ENCODE measurements at places on chromosomes 1 and 21.

DNA sequence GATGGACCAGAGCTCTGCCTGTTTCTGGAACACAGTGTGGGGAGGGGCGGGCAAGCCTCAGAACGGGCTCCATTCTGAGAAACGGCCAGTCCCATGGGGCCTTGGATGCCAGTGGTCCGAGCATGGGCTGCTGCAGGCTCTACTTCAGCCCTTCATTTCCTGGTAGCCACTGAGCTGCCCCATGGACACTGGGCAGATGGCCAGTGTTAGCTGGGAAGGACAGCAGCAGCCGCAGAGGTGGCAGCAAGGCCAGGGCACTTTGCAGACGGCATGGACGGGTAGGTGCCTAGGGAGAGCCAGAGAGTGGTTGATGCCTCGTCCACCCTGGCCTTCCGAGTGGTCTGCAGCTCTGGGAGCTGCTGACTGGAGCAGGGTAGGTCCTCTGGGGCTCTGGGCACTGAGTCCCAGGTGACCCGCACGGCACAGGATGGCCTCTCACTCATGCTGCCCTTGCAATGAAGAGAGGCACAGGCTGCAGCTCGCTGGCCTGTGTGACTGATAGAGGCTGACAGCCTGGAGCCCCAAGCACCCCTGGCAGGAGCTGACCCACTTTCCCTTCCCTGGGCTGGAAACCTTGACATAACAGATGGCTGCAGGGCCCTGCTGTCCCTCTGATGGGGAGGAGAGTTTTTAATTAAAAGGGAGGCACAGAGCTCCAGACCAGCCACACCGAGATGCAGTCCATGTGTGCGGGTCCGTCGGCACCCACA is 87.7 kb upstream of the COL6A1 start:
- DNase-seq, result no peak

DNA sequence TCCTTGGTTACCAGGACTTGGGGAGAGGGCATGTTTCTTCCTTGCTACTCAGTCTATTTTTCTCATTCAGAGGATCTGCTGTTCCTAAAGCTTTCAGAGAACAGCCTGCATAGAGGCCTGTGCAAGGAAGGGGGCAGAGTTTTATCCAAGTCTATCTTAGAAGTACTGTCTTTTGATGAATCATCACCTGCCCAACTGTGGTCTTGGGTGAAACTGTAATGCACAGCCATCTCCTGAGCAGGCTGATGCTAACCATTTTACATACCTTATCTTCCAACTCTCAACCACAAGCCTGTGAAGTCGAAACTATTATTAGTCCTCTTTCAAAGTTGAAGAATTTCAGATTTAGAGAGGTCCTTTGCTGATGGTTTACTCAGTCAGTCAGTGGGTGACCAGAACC is 368.0 kb downstream of the HHAT start:
- no peak for DNase-seq

DNA sequence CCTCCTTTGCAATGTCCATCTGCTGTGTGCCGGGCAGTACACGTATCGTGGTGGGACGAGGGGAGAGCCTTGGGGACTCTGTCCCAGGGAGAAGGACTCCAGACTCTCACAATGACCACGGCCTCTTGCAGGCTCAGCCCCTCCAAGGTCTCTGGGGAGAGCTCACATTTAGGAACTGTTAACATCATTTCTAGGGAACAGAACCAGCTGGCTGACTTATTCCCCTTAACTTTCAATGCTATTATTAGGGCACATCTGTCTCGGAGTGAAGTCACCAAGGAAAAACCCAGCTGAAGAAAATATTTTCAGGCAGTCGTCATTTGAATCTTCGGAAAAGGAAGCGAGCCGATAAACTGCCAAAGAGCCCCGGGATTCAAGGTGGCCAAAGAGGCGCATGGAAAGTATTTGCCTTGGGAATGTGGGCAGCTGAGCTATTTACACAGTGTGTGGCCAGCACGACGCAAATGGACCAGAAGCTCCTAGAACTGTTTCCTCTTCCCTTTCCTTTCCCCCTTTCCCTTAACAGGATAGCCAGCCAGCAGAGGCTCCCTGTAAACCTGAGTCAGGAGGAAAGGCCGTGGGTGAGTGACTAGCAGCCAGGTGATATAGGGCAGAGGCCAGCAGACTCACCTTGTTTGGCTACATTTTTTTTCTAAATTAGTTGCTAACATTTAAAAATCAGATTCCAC is 74.5 kb downstream of the ITPKB start:
- DNase-seq, result no peak

DNA sequence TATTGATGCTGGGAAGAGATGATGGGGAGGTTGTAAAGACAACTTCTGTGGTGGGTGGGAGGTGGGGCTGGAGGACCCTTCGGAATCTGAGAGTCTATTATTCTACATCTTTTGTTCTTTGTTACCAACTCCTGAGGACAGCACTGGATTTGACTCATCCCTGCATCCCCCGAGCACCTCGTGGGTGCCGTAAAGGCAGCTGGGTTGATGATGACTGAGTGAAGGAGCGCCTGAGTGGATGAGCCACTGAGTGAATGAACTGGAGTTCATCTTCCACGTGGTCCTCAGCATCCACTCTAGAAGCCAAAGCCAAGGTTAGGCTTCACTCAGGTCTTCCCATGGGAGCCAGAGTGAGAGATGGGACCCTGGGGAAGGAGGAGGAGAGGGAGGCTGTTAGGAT is 77.6 kb downstream of the LRRN2 start:
- DNase-seq, result peak; percentile 11

DNA sequence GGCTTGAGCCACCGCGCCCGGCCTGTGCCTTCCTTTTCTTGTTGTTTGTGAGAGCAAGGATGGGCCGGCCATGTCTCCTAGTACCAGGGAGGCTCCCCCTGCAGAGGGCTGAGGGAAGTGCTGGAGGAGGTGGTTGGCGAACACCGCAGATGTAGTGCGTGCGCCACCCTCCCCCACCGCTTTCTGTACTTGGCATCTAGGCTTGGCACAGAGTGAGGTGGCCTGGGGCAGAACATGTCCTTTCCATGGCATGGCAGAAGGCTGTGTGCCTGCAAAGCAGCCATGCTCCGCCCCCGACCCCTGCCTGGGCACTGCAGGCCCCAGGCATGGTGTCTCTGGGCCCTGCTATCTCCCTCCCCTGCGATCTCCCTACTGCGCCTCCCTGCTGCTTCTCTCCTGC is 30.7 kb downstream of the ALPL start:
- peak; percentile 52 for DNase-seq

DNA sequence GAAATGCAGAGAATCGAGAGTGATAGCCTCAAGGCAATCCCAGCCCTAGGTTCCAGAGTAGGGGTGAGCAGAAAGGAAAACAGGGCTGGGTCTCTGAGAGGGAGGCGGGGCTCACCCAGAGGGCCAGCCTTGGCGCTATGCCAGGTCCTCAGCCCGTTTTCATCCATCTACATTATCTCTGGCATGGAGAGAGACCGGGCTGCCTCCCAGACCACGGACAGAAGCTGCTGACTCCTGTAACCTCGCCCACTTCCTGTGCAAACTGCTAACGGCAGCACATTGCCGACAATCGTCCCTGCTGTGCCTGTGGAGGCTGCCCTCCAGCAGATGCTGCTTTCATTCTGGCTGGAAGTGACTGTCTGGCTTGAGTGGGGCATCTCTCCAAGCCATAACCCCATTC is 569.1 kb downstream of the NPHP4 start:
- no peak for DNase-seq

DNA sequence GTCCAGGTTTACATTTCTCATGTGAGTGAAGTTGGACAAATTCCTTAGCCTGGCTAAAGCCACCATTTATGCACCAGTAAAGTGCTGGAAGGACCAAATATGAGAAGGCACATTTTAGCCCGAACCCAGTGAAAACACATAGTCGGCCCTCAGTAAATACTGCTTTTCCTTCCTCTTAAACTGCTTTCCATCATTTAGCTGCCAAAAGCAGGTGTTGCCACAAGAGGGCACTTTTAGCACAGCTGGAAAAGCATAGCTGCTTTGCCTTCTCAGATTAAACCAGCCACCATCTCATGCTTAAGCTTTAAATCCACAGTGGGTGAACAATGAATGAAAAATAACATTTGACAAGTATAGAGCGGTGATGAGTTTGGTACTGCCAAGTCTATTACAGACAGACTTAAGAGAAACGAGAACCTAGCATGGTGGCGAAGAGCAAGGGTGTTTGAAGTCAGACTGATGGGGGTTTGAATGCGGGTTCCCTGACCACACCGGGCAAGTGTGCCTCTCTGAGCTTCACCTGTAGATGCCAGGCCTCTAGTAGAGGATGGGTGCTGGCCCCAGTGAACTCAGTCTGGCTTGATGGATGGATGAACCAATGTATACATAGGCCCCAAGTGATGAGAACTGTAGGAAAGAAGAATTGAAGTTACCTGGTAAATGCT is 57.8 kb downstream of the SLC35D1 start:
- peak; percentile 77 for DNase-seq

- no peak for DNase-seq
Observed at GRCh38 chr1:161008869-161009510, 12.0 kb downstream of the F11R start.

DNA sequence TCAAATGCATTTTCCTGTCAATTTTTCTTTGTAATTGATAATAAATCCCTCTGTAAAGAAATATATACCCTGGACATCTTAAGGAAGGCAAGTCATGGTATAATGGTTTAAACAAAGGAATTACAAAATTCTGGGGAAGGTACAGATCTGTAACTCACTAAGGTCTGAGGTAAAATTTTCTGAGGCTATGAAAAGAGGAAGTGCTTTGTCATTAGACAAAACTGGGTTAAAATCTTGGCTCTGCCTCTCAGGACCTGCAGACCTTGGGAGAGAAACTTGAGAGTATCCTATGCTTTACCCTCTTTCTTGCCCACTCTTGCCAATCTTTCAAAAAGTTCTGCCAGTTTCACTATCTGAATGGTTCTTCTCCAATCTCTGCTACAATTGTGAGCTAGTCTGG is 26.8 kb upstream of the BEND5 start:
- DNase-seq, result no peak

DNA sequence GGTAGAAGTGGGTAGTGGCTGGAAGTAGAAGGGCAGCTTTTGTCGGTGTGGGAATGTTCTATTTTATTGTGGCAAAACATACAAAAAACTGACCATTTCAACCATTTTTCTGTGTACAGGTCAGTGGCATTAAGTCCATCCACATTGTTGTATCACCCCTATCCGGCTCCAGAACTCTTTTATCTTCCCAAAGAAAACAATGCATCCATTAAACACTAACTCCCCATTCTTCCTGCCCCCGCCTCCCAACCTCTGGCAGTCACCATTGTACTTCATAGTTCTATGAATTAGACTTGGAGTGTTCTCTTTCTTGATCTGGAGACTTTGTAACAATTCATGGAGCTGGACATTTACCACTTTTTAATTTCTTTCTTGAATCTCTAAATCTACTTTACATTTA is 55.7 kb downstream of the DEGS1 start:
- DNase-seq, result no peak

GRCh38 chr1:188958461-188959115 is 1519.1 kb downstream of the BRINP3 start:
- peak; percentile 9 for DNase-seq

- DNase-seq, result no peak
Observed at GRCh38 chr21:45990741-45991605, 9.4 kb downstream of the COL6A1 start.

DNA sequence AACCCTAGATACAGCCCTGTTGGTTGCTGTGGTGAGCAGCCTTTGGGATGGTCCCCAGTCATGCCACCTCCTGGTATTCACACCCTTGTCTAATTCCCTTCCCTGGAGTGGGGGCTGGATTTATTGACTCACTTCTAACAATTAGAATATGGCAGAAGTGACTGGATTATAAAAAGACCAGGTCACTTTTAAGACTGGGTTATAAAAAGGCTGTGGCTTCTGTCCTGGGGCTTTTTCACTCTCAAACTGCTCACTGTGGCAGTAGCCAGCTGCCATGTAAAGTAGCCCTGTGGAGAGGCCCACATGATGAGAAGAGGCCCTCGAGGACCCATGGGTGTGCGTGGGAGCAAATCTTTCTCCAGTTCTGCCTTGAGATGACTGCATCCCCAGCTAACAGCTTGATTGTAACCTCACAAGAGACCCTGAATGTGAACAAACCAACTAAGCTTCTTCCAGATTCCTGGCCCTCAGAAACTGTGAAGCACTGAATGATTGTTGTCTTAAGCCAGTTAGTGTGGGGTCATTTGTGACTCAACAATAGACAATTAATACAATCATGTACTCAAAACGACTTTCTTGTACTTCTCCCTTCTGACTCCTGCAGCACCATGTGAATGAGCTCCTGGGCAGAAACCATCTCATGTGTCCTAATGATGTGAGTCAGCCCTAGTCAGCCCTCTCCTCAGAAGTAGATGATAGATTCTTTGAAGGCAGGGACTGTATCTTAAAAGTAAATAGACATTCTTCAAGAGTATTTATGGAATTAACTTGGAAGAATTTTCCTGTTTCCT is 234.9 kb downstream of the TNR start:
- DNase-seq, result no peak

GRCh38 chr1:17086751-17087150 is 32.5 kb downstream of the PADI2 start:
- DNase-seq, result no peak

DNA sequence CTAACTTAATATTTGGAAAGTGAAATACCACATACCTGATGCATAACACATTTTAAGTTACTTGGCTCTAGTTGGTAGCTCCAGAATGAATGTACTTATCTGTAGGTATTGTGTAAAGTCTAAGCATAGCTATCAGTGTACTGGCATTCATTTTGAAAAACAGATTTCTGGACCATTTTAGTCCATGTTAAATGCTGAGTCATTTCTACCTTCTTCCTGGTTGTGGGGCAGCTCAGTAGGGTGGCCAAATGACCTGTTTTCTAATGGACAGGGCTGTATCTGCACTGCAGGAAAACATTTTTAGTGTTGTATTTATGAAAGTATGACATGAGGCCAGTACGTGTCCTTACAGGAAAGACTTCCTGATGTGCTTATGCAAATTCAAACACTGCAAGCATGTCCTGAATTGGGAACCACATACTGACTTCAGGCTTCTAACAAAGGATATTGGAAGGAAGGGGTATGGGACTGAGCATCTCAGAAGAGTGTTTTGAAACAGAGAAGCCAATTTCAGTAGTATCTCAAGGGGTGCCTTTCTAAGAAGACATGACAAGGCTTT is 300.3 kb upstream of the B3GALT2 start:
- no peak for DNase-seq

- DNase-seq, result peak; percentile 54
Observed at GRCh38 chr1:178774263-178774662, 49.2 kb downstream of the RALGPS2 start.

DNA sequence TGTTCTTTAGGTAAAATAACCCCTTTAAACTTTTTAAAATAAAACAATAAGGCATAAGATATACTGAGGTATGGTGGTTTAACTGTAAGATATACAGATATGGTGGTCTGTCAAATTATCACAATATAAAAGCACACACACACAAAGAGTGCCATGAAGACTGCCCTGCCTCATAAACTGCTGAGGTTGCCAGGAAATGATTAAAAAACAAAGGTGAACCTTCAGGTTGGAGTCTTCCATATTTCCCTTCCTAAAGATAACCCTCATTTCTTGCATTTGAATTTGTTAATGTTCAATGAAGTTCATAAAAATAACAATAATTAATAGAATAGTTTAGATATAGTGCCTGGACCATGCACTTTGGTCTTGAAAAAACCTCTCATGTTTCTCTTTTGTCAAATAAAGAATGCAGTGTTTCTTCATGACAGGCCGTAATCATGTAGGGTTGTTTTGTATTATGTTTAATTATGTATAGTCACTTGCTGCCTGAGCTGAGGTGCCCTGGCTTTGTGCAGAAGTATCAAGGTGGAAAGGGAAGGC is 123.6 kb upstream of the B3GALT2 start:
- no peak for DNase-seq

All from SK-MEL-5 (cell line).